Fibroblast of lung (primary cell): ENCODE measurements at places on chromosomes 3 and 15.
A peak's percentile ranks its signal among the peaks of the same experiment; 100 is the strongest.

DNA sequence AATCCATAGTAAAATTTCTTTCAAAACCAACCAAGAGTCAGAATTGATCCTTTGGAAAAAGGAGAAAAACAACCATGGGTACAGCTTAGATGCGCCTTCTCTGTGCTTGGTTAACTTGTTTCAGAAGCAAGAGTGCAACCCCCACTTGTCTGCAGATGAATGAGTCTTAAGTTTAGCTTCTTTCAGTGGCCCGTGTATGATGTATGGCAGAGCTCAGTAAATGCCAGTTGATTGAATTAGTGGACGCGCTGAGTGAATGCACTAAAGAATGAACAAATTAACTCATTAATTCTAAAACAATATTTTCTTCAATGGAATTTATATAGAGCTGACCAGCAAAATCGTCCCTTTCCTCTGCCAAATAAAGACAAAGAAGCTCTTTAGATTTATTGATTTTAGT lies 67.0 kb upstream of the ARHGEF3 start:
- no peak for DNase-seq

DNA sequence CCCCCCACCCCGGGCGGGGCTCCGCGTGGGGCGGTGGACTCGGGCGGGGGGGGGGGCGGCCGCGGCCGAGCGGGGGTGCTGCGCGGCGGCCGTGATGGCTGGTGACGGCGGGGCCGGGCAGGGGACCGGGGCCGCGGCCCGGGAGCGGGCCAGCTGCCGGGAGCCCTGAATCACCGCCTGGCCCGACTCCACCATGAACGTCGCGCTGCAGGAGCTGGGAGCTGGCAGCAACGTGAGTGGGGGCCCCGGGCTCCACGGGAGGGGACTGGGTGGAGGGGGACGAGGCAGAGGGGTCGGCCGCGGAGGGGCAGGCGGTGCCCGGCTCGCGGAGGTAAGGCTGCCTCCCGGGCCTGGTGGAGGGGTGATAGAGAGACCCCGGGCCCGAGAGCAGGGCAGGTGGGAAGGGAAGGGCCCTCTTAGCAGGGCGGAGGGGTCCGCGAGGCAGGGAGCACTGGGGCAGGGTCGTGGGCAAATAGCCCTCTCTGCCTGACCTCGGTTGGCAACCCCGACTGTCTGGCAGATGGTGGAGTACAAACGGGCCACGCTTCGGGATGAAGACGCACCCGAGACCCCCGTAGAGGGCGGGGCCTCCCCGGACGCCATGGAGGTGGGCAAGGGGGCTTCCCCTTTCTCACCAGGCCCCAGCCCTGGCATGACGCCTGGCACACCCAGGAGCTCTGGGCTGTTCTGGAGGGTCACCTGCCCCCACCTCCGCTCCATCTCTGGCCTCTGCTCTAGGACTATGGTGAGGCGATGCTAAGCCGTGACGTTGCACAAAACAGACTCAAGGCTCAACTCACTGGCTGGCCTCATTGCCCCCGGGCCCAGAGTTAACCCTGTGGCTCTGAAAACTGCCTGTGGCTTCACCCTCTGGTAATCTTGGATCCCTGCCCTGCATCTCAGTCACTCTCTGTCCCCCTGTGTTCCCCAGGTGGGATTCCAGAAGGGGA lies at the start of gene ECE2:
TSS of gene ECE2 (plus strand) at position 62 of the 950 bp plus-strand sequence. CDS start at position 194, 132 bp downstream.
- no peak for DNase-seq

DNA sequence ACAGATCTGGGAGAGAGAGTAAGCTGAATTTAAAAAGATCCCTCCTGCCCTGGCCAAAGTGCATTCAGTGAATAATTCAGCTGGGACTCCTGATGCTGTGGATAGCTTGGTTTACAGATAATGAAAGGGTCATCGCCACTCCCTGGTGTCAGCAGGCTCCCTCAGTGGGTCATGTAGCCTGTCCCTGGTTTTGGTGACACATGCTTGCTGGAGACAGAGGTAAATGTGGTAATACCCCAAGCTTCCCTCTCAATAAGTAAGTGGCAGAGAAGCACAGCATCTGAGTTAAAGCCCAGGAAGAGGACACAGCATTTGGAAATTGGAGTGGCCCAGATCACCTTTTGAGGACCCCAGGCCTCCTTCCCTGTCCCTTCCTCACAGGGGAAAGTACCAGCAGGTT lies 1.8 kb downstream of the TMEM115 start:
- no peak for DNase-seq

DNA sequence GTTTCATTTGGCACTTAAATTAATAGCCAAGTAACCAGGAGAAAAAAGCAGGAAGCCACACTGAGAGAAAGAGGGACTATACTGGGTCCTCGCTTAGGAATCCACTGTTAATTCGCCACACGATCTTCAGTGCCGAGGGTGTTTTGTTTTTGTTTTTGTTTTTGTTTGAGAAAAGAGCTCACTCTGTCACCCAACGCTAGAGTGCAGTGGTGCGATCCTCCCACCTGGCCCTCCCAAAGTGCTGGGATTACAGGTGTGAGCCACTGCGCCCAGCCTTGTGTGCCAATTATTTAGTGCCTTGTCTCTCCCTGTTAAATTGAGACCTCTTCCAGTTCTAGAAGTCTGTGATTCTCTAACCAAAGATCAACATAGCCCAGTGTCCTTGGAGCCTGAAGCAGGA lies 53.8 kb upstream of the TPM1 start:
- DNase-seq, result no peak

DNA sequence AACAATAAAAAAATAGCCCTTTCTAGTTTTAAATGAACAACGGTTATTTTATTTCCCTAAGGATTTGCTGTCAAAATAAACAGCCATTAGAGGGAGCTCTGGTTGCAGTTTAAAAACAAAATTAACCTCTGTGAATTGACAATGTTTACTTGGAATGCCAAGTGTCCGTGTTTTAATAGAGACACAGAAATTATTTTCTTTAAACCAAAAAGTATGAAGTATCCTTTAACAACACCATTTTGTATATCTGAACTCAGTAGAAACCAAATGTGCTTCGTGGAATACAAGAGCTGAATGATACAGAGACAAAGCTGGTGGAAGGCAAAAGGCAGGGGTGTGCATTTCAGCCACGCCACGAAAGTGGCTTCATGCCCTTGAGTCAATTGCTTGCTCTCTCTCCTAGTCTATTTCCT lies 74.4 kb downstream of the MOBP start:
- DNase-seq, result peak; percentile 15

DNA sequence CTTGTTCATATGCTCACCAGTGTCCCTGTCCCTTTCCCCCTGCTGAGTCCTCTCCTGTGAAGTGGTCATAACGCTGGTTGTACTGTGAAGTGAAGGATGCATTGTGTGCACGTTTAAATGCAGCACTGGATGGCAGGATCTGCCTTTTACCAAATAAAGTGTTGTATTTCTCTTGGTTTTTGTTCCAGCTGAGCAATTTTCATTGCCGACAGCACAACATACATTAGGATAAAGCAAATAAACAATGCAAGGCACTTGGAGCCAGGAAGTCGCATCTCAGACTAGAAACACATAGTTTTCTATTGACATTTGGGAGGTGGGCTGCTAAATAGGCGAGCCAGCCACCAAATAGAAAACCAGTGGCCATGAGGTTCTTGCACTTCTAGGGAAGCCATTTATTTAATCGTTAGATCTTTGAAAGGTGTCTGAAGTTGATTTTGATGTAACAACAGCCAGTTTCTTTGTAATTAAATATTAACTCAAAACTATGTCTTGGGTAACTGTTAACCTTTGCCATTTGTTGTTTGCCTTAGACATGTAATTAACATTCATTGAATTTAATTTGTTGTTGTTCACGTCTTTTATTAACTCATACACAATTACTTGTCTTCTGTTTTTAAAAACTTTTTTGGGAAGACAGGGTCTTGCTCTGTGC lies 185.3 kb downstream of the FNDC3B start:
- no peak for DNase-seq

DNA sequence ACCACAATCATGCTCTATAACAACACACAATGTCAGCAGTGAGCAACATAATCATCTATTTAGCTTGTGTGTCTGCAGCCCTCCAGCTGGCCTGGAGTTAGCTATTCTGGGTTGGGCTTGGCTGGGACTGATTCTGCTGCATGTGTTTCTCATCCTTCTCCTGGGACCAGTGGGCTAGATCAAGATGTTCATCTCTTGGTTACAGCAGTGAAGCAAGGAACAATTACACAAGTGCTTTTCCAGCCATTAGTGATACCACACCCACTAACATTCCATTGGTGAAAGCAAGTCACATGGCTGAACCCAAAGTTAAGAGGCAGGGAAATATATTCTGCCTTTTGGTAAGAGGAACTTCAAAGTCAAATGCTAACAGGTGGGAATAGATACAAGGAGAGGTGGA lies 14.6 kb downstream of the NUDT16 start:
- DNase-seq, result no peak

DNA sequence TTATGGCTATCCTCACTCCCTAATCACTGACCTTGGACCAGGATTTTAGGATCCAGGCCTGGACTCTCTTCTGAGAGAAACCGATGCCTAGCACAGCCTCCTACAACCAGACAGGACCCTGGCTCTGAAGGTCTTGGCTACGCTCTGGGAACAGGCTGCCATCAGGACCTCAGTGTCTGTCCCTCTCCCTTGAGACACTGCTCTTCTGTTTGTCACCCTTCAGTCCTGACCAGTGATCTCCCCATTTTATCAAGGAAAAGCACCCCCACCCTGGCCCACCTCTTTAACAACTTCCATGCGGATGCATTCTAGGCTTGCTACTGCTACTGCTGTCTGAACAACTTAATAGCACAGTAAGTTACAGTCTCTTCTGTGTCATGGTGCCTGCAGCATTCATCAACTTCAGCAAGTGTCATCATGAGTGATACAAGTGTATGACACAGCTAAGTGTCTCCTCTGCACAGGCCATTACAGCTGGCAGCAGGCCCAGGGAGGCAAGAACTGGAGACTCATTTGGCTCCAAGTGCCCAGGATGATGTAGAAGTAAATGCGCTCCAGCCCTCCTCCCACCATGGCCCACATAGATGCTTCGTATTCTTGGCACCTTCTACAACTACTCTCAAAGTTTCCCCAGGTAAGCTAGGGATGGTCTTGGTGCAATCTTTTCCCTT lies 302.4 kb downstream of the EPHB1 start:
- no peak for DNase-seq

DNA sequence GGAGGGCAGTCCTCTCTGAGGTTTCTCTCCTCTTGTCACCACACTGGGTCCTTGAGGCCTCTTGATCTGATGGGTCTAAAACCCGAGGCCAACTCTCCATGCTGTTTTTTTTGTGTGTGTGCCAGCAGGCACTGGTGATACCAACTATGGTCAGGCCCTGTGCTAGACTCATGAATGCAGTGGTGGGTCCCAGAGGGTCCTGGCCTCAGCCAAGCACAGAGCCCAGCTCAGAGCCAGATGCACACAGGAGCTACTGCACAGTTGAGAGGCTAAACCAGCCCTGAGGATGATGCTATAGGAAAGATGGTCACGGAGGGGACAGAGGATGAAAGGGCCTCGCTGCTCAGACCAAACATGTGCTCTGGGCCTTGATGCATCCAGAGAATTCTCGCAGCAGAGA lies 33.5 kb downstream of the RAB6B start:
- no peak for DNase-seq

DNA sequence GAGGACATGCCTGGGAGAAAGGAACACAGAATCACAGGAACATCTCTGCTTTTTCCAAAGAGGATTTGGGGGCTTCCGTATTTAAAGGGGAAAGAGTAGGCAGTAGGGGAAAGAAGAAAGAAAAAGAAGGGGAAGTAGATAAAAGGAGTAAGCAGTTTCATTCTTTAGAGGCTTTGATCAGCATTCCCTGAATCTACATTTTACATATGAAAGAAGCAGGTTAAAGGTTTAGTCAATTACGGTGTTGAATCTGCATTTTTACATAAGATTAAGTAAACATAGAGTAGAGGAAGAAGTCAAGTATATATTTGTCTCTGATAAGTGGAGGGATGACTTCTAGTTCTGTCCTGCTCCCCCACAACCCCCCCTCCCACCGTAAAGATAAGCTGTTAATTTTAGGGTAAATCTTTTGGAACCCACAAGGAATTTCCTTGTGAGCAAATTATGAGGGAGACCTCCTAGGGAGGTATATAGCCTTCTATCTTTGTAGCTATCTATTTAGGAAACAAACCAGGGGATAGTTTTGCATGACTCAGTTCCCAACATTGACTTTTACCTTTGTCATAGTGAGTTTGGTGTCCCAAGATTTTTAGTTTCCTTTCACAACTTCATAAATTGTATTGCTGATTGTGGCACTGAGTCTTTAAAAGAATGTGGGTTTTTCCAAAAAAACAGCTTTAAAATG lies 8.7 kb upstream of the P2RY12 start:
- no peak for DNase-seq
